ENCODE measurements at places on chromosomes 2 and 18.

DNA sequence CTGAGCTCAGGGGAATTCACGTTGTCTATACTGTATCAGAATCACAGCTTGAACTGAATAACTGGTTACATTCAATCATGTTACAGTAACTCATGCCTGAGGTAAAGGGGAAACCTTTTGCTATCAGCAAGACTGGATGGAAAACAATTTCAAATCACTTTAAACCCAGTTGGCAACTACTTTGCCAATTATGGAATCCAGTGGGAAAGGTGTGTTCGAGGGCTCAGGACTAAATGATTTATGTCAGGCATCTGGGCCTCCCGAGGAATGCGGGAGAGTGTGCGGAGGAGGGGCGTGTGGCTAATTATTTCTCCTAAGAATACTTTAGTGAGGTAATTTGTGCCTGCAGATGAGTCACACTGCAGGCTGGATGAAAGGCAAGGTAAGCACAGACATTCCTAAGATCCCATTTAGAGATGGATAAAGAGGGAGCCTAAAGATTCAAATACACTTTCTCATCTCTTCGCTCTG is 100.1 kb downstream of the HRH4 start:
- DNase-seq = peak; percentile 69

DNA sequence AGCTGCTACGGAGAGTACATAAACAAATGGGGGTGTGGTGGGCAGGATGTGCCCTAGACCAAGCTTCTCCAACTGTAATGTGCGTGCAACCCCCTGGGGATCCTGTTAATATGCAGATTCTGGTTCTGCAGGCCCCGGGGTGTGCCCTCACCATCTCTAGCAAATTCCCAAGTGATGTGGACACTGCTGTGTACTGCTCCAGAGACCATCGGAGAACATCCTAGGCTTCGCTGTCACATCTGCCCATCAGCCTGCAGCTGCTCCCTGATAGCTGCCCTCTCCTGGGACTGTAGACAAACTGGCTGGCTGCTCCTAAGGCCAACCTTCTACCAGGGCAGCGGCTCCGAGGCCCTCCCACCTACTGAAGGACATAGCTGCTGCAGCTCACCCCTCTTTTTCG is 3.2 kb downstream of the HS1BP3 start:
- no peak for DNase-seq

DNA sequence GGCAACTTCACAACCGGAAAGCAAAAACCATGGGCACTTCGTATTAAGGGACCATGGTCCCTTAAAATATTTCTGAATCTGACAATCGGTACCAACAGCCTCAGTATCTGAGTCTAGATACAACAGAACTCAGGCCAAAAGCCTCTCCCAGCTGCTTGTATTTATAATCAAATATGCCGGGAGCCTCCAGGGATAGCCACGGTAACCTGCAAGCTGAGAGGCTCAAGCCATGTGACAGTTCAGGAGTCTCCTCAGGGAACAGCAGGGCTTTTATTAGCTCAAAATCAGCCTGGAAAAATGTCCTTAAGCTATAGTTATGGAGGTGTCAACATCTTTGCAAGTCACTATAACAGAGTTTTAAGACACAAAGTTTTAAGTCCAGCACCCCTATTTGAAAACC is 352.8 kb upstream of the GYPC start:
- no peak for DNase-seq

DNA sequence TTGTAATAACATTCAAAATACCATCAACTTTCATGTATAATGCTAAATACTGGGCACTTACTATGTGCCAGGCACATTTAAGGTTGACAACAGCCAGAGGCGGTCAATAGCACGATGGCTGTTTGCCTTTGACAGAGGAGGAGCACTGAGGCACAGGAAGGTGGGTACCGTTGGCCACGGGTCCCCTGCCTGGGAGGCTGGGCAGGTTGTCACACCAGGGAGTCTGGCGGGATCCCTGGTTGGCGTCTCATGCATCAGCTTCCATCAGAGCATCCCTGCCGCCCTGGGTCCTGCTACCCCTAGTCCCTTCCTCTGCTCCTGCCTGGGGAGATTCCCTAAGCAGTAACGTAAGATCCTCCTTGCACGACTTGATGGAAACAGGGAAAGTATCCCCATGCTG is 19.4 kb downstream of the ALLC start:
- no peak for DNase-seq

DNA sequence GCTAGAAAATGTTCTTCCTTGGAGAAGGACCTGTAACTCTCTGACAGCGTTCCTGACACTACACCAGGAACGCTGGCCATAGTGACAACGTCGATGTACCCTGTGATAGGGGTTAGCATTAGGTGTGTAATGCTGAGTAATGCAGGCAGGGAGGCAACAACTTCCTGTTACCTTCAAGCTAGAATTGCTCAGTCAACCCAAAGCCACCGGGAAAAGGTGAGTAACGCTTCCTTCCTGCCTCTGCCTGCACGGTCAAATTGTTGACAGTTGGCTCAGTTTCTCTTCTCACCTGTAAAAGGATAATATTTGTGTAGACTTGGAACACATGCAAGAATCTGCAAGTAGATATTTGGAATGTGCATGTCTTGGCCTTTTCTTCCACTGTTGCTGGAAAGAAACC is 12.7 kb downstream of the FAM110C start:
- DNase-seq = no peak

DNA sequence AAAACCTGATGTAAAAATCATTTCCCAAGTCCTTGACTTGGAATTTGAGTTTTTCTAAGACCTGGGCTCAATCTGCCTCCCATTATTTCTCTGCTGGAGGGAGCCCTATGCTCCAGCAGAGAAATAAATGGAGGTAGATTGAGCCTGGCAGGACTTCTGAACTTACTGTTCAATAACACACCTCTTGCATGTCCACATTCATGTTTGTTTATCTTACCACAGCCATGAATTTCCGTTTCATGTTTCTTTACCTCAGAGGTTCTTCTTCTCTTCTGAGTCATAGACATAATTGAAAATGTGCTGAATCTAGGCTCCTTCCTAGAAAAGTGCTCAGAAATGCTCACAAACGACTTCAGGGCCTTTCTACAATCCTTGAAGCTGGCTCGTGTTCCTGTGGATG is 170.8 kb downstream of the PMAIP1 start:
- no peak for DNase-seq

- no peak for DNase-seq
These were observed 40.0 kb upstream of the GLS start for GRCh38 chr2:190840569-190841172.

- no peak for DNase-seq
These were observed 62.8 kb downstream of the EMILIN2 start for GRCh38 chr18:2909431-2910140.

GRCh38 chr18:74040459-74041332 is 106.9 kb downstream of the FBXO15 start:
- no peak for DNase-seq

GRCh38 chr18:68791801-68792200 is 6.1 kb upstream of the CCDC102B start:
- DNase-seq = no peak

DNA sequence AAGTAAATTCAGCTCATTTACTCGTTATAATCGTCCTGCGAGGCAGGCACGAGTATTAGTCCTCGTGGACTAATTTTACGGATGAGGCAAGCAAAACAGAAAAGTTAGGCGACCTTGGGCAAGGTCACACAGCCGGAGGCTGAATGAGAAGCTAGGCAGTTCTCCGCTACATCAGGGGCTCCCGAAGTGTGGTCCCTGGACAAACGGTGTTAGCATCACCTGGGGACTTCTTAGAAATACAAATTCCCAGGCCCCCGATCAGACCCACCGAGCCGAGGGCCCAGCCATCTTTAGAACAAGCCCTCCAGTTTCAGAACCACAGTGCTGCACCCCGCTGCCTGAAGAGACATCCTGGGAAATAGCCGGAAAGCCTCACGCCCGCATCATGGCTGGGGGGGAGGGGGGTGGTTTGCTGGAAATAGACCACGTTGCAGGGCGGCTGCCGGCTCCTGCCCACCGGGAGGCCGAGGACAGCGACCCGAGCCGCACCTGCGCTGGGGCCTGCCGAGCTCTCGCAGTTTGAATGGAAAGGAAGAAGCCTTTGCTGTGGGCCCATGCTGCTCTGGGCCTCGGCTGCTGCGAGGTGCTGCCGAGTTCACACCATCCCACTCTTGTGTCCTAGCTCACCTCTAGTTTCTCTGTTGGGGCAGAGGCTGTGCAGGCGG is 72.2 kb downstream of the TFCP2L1 start:
- no peak for DNase-seq

DNA sequence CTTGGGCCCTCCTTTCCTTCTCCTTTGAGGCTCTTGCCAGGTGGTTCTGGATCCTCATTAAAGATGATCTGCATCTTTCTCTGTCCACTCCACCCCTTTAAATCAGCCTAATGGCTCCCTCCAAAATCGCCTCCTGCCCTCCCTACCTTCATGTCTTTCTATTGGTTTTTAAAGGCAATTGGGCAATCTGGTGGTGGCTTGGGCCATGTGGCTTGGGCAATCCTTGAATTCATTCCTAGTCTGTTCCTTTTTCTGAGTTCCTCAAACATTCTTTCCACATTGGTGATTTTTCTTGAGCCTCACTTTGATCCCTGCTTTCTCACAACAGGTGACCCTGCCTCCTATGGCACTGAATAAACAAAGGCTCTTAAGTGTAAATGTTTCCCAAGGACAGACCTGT is 266.2 kb upstream of the REV1 start:
- no peak for DNase-seq

- no peak for DNase-seq
These were observed 5.4 kb downstream of the PDK1 start for GRCh38 chr2:172561270-172561669.

DNA sequence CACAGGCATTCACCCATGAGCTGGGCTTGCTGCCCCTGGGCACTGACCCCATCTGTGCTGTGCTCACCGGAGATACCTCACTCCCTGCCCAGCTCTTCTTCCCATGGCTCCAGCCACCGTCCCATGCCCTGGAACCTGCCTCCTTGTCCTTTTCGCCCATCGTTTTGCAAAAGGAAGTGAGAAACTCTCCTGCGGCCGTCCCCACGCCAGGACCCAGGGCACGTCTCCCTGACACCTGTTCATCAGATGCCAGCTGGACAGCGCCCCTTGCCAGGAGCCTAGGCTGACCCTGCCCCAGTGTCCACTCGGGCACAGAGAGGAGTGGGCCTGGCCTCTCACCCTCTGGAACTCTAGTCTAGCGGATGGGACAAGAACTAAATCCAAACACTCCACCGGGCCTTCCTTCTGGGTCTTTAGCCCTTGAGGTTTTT is 238.6 kb downstream of the SEPTIN10 start:
- no peak for DNase-seq

- DNase-seq = peak; percentile 90
These were observed at the start of gene TWSG1 for GRCh38 chr18:9334329-9334972. TSS of gene TWSG1 (plus strand) at chr18:9334773. CDS start at chr18:9337230, 2,457 bp downstream.

GRCh38 chr2:114456566-114456965 is 14.1 kb downstream of the DPP10 start:
- DNase-seq = no peak

GRCh38 chr2:137467246-137467862 is 496.9 kb upstream of the HNMT start:
- DNase-seq = peak; percentile 42

GRCh38 chr2:191059308-191059707 is 45.3 kb upstream of the STAT1 start:
- no peak for DNase-seq

DNA sequence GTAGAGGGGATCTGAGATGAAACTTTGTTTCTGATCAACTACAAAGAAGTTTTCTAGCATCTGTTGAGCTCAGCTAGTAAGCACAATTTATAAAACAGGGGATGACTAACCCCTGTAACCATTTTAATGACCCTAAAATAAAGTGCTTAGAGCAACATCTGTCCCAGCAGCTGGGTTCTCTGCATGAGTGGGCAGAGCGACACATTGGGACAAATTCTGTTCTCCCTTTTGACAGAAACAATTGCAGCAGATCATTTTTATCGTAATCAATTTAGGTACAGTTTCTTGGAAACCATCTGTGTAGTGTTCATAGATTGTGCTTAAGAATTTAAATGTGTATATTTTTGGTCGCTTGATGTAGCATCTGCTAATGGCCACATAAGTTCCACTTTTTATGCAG is 678.0 kb downstream of the RNF144A start:
- no peak for DNase-seq

DNA sequence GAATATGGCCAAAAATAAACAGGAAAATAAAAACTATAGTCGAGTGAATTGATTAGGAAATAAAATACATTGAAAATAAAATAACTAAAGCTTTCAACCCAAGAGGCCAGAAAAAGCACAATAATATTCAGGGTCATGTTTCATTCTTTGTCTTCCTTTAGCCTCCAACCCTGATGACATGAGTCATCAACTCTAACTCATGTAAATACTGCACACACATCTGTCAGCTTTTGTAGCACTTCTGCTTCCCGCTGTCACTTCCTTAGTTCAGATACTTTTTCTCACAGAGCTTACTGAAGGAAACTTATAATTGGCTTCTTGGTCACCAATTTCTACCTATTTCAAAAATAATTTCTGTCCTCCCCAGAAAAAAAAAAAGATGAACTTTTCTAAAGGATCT is 112.8 kb downstream of the UPP2 start:
- DNase-seq = peak; percentile 57

- DNase-seq = no peak
These were observed 8.7 kb upstream of the CHMP1B start for GRCh38 chr18:11842562-11842961.

- no peak for DNase-seq
These were observed 23.6 kb upstream of the NEB start for GRCh38 chr2:151757861-151758260.

DNA sequence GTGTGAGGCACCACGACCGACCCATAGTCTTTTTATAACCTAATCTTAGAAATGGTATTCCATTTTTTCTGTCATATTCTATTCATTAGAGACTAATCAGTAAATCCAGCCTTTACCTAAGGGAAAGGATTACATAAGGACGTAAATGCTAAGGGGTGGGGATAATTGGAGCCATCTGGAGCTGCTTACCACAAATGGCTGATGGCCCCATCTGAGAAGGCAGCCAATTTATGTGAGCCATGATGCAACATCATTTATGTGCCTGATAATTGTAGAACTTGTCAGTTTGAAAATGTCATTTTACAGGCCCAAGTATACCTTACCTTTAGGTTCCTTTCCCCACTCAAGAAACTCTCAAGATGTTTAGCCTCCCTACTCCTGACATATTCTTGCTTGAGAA is 44.0 kb downstream of the ARHGEF33 start:
- no peak for DNase-seq

DNA sequence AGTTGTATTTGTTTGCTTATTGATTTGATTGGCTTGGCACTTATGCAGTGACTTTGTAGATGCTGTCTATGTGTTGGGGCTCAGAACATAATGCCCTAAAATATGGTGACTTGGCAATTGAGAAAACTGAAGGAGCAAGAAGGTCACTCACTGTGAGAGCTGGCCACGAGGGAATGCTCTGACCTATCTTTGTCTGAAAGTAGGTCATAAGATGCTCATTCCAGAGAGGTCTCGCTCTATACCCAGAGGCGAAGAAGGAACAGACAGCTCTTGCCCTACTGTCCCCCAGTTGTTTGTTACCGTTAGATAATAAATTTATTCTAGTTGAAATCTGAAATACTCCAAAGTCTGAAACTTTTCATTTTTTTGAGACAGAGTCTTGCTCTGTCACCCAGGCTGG is 158.5 kb downstream of the TGIF1 start:
- no peak for DNase-seq

All from A172 (cell line).